ENCODE measurements at places on chromosomes 7 and 10.
A peak's percentile ranks its signal among the peaks of the same experiment; 100 is the strongest.

DNA sequence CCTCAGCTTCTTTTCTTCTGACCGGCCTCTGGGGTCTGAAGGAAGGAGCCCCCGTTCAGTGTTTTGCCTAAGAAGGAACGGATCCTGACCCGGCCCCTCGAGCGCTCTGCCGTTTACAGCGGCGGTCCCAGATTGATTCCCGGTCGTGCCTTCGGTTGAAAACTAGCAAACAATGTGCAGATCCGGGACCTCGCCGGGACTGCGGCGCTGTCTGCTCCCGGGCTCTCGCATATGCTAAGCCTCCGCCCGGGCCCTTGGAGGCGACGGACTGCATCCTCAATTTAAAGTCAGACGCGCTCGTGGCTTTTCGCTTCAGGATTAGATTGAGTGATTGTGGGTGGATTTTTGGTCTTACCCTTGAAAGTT is 559 bp downstream of the DBF4 start:
- peak; percentile 41 for DNase-seq

GRCh38 chr10:53013201-53013810 is 240.7 kb upstream of the MBL2 start:
- no peak for DNase-seq

- peak; percentile 30 for DNase-seq
Measured at GRCh38 chr10:97687785-97688781, 1.0 kb upstream of the AVPI1 start.

- DNase-seq = no peak
Measured at GRCh38 chr7:50470250-50471163, 20.4 kb upstream of the FIGNL1 start.

GRCh38 chr10:68106656-68107055 is 2.6 kb upstream of the MYPN start:
- no peak for DNase-seq
